Frontal cortex (tissue), 4 donors: ENCODE measurements at places on chromosomes 12 and 14. TPM values are rescaled to one million over a fixed set of nuclear protein-coding genes. Genes with fewer than 3 reads are reported as not detected.
A peak's percentile ranks its signal among the peaks of the same experiment; 100 is the strongest.

SLC6A15 gene
- total RNA-seq = 81.1 TPM

ZFHX2 gene
- total RNA-seq = 1.2 TPM

ANKS1B gene
- total RNA-seq = 329 TPM

SPRYD3 gene
- total RNA-seq = 22.4 TPM

TMEM120B gene
- 8.6 TPM for total RNA-seq

GRIP1 gene
- 122 TPM for total RNA-seq

MSRB3 gene
- total RNA-seq = 3.7 TPM

KRT4 gene
- not detected for total RNA-seq

PLEK2 gene
- 0.41 TPM for total RNA-seq

PAWR gene
- total RNA-seq = 22.0 TPM

GRCh38 chr12:68279227-68280054 is 26.0 kb upstream of the IL22 start:
- DNase-seq = no peak

- no peak for DNase-seq
These were observed 47.1 kb downstream of the IGF1 start for GRCh38 chr12:102433304-102433703.

DNA sequence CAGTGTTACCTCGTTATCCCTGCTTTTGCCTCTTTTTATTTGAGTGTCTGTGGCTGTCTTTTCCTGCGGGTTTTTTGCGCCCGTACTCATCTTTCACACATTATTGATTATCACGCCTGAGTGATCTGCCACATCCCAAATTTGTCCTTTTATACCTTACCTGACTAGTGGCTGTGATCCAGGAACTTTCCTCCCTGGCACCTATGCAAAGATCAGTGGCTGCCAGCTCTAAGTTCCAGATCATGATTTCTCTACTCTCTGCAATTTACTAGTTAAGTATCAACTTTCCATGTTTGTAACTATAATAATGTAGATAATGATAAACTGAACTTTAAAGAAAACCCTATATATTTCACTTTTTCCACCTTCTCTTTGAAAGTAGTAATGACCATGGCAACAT is 36.9 kb downstream of the PLEKHA5 start:
- no peak for DNase-seq

GRCh38 chr12:109202770-109203169 is 86.4 kb downstream of the ACACB start:
- no peak for DNase-seq

GRCh38 chr14:73231981-73232851 is 5.1 kb upstream of the PAPLN start:
- no peak for DNase-seq

DNA sequence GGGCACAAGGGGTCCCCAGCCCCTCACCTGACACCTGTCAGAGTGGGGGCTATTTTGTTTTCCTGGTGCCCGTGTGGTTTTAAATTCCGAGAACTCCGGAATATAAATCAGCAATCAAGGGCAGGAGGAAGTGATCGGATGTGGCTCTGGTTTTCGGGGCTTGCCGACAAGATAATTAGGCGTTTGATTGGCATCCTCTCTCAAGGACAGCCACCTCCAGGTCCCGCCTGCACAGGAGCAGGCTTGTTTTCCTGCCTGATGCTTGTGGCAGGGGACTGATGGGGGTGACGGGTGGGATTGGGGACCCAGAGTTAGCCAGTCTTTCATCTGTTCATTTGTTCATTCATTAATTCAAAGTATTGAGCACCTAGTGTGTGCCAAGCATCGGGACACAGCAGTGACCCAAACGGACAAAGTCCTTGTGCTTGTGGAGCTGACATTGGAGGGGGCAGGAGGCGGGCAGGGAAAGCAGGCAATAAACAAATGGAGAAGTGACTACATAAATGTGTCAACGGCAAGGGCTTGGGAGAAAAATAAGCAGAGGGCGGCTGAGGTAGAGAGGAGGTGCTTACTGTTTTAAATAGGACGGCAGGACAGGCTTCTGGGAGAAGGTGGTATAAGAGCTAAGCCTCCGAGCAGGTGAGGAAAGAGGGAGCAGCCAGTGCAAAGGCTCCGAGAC is 166.5 kb downstream of the PHETA1 start:
- DNase-seq = no peak

GRCh38 chr12:114030451-114030850 is 64.3 kb upstream of the RBM19 start:
- no peak for DNase-seq

DNA sequence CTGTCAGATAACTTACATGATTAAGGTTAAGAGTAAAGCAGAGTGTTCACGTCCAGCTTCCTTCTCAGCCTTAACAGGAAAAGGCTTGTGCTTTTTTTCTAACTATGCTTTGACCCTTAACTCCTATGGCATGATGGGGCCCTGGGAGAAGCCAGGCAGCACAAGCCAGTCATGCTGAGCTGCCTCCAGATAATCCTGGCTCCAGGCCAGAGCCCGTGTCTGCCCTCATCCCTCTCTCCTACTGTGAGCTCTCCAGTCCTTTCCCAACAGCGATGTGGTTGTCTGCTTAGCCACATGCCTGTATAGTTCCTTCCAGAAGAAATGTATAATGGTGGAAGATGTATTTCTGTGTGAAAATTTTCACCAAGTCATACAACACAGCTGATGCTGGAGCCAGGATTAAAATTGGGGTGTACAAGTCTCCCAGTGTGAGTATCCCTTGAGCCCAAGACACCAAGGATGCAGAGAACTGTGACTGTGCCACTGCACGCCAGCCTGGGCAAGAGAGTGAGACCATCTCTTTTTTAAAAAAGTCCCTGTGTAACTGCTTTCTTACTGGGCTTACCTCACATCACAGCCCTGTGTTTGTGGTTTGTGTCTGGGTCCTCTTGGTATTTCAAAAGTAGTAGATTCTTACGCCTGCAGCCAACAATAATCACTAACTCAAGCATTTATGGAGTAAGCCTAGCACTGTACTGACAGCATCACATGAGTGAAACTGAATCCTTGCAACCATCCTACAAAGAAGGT is 7.9 kb upstream of the ITFG2 start:
- DNase-seq = no peak

DNA sequence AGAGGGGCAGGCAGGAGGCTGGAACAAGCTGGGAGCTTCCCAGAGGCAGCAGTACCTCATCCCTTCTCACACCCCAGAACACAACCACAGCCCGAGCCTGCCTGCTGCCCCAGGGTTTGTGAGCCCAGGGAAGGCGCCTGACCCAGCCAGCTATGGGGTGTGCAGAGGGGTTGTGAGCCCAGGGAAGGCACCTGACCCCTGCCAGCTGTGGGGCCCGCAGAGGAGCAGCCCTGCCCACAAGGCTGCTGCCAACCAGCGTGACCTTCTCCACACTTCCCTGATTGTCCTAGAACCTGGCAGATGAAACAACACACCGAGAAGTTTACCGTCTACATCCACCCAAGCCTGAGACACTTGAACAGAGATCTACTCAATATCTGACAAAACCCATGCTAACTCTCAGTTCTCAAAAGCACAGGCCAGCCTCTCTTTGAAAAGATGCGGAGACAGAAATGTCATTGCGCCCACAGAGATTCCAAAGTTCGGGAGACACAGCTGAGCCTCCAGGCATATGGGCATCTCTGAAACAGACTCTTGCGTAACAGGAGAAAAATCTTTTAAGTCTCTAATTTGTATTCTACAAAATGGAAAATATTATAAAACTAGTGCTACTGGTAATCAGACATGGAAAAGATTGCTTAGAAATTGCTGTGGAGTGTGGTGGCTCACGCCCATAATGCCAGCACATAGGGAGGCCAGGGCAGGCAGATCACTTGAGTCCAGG is 47.3 kb downstream of the SFSWAP start:
- DNase-seq = no peak

GRCh38 chr14:60722357-60723115 is 1.6 kb downstream of the SIX4 start:
- DNase-seq = peak; percentile 32

DNA sequence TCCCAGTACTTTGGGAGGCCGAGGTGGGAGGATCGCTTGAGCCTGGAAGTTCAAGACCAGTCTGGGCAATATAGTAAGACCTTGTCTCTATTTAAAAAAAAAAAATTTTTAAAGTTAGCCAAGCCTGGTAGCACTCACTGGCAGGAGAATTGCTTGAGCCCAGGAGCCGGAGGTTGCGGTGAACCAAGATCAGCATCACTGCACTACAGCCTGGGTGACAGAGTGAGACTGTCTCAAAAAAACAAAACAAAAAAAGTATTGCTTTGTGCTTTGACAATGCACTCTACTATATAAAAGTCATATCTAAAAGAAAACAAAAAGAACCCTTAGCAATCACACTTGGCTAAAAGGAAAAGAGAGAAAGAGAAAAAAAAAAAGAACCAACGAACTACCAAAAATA is 26.8 kb downstream of the GNPTAB start:
- DNase-seq = no peak

DNA sequence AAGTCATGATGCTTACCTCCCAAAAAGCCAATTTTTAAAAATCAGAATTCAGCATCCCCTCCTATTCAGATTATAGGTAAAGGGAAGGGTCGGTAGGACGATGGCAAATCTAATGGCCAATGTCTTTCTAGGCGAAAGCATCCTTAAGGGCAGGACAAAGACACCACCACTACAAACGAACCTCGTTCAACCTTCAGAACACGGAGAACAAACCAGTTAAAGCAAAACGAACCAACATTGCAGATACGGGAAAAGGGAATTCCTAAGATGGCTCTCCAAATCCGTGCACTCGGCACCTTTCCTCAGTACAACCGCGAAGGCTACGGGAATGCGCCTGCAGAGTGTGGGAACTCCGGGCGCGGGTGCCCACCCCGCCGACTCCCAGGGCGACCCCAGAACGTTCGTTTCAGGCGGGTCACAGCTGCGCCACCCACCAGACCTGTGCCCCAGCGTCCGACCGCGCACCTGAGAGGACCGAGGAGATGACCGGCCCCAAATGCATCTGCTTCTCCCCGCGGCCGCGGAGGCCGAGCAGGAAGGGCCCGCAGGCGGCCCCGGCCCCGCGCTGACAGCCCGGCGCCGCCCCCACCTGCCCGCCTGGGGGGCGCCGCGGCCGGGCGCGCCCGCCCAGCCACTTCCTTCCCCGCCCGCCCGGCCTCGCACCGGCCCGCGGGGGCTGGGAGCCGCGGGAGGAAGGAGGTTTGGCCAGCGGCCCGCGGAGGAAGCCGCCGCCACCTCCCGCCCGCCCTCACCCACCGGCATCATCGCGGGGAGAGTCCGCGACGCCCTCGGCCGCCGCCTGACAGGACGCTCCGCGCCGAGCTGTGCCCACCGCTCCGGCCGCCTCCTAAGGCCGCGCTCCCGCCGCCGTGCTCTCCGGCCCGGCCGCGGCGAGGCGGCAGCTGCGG is 578 bp downstream of the PPP1R13B start:
- DNase-seq = peak; percentile 68

DNA sequence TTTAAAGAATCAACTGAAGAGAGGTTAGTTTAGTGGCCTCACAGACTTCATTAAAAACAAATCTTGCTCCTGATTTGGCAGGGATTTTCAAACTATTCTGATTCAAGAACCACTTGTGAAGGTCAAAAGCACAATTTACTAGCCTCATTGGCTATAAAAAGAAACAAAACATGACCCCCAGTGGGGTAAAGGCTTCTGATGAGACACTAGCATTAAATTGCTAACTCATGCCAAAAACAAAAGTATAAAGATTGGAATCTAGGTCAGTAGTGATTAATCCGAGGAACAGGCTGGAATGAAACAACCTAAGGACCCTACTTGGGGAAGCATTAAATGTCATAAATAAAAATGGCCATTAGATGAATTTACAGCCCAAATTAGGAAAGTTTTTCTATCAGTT is 312.3 kb downstream of the PAWR start:
- DNase-seq = no peak

GRCh38 chr12:19757317-19757877 is 318.1 kb downstream of the AEBP2 start:
- no peak for DNase-seq

GRCh38 chr12:51636581-51636980 is 45.5 kb downstream of the SCN8A start:
- no peak for DNase-seq

DNA sequence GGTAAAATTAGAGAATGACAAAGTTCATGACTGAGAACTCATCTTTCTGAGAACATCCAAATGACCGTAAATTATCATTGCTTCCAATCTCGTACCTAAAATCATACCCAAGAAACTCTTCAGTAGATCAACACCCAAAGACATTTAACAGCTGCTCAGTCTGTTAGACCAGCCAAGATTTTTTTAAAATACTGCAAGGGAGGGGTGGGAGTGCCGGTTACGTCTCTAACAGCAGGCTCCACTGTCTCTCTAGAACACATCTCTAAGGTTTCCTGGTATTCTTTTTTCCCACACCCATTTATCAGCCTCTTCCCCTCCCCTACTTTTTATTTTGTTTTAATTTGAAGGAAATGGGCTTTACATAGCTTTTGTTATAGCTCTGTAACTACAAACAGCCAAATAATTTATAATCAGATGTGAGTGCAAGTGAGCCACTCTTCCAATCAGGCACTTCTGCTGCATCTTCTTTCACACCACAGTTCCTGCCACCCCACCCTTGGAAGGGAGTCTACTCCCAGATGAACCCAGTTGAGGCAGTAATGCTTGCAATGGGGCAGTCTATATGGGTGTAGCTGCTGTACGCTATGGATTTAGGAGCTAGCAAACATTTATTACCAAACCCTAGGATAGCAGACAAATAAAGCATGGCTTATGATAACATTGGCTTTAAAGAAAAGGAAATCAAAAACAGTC is 21.9 kb downstream of the PTPRB start:
- no peak for DNase-seq

- no peak for DNase-seq
These were observed 166.5 kb downstream of the ZFP36L1 start for GRCh38 chr14:68626386-68626785.

DNA sequence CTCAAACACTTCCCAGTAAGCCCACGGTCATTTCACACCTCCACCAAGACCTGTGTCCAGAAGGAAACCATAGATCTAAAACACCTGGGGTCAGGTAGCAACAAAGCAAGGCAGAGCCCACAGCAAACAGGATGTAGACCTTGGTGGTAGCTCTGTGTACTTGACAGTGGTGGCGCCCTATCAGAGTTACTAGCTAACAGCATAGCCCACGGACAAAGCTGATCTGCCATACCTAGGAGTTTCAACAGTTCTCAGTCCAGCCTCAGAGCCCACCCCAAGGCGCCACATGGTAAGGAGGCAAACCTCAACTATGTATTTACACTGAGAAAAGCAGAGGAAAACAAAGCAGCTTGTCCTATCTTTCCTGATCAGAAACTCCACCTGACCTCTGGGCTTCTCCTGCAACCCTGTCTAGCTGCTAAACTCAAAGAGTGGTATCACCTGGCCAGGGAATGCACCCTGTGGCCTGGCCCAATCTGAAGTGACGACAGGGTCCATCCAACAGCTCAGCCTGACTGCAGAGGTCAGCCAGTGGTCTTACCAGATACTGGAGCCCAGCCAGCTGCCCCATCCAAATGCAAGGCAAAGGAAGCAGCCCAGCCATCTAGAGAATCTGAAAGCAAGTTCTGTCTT is 46.3 kb downstream of the STON2 start:
- no peak for DNase-seq

GRCh38 chr12:80187660-80188090 is 88.3 kb downstream of the OTOGL start:
- no peak for DNase-seq

DNA sequence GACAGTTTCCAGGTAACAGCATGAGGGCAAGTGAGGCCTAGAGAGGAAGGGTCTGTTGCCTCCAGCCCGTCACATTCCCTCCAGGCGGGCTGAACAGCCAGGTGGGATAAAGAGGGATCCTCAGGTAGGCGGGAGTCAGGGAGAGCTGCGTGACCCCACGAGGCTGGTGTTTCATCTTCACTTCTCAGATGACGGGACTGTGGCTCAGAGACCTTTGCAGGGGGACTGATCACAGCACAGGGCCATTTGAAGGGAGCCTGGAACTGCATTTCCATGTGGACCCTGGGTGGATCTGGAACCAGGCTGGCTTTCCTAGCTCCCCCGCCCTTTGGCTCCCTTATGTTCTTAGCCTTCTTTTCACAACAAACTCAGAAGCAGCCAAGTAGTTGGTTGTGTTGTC is 37.4 kb downstream of the SH2B3 start:
- no peak for DNase-seq
